HTR-8/SVneo (cell line): ENCODE measurements at places on chromosomes 5 and 9.

- DNase-seq: peak; percentile 24
Observed at GRCh38 chr9:133509179-133510083, 15.3 kb downstream of the MYMK start.

- peak; percentile 0 for DNase-seq
Observed at GRCh38 chr9:74078647-74079046, 418.5 kb upstream of the RORB start.

GRCh38 chr9:72005451-72005850, 55.0 kb downstream of the C9orf57 start:
- DNase-seq: no peak

DNA sequence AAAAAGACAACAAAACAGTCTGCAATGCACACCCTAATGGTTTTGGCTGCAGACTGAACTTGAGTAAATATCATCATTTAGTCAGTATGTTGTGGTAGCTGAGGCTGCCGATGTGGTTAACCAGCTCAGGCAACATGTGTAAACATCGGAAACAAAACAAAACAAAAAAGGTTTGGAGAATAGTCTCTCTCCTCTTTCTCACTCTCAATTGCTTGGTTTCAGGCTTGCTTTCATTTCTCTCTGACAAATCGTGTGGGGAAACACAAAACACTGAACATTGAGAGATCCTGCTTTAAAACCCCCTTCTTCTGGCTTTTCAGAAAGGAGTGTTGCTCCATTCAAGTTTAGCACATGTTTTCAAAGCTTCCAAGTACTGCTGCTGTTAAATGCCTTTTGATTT, 453.3 kb downstream of the BNC2 start:
- DNase-seq: no peak

DNA sequence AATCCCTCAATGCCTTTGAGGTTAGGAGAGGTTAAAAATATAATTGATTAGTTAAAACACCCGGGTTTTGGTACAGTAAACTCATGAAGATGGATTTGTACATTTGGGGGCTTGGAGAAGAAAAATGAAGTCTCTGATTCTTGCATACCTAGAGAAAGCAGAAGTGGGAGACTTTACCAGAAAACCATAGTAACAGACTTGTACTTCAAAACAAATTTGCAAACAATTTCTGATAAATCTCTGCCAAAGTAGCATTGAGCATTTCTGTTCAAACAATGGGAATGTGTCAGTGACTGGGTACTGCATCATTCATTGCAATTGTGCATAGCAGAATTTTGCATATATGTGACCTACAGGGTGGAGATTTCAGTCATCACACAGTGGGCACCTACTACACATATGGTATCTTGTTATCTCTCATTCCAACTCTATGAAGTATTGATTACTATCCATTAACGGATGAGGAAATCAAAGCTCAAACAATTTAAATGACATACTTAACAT, 256.9 kb downstream of the PLK2 start:
- no peak for DNase-seq

DNA sequence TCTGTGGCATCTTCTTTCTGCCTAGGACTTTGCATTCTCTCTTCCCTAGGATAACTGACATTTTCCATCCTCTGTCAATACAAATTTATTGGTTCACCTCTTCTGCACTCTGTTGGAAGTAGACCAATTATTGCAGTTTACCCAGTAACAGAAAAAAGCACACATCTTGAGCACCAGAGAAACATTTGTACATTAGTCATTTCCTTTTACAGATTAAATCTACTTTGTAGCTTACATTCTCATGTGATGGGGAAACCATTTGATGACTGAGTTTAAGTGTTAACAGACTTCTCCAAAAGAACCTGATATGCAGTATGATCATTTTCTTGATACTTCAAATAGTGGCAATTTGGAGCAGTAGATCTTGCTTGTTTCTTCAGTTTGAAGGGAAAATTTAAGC, 1098.8 kb downstream of the DTWD2 start:
- DNase-seq: peak; percentile 40

DNA sequence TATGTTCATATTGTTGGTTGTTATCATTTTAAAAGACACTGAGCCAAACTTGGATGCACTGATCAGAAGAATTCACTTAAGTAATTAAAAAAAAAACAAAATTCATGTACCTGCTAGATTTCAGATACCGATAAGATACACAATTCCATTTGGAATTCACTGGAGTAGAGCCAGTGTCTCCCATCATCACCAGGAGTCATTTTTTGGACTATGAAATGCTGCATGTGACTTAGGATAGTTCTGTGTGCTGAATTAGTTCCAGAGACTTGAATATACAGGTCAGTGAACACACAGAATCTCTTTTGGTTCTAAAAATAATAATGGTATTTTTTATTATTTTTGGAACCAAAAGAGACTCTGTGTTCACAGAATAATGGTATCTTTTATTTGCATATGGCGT, 482.6 kb upstream of the PIK3R1 start:
- no peak for DNase-seq

GRCh38 chr5:40554813-40555212, 124.9 kb upstream of the PTGER4 start:
- DNase-seq: no peak

GRCh38 chr5:159878988-159879471, 37.3 kb upstream of the ADRA1B start:
- peak; percentile 62 for DNase-seq

GRCh38 chr5:38710627-38711026, 135.2 kb upstream of the OSMR start:
- no peak for DNase-seq

DNA sequence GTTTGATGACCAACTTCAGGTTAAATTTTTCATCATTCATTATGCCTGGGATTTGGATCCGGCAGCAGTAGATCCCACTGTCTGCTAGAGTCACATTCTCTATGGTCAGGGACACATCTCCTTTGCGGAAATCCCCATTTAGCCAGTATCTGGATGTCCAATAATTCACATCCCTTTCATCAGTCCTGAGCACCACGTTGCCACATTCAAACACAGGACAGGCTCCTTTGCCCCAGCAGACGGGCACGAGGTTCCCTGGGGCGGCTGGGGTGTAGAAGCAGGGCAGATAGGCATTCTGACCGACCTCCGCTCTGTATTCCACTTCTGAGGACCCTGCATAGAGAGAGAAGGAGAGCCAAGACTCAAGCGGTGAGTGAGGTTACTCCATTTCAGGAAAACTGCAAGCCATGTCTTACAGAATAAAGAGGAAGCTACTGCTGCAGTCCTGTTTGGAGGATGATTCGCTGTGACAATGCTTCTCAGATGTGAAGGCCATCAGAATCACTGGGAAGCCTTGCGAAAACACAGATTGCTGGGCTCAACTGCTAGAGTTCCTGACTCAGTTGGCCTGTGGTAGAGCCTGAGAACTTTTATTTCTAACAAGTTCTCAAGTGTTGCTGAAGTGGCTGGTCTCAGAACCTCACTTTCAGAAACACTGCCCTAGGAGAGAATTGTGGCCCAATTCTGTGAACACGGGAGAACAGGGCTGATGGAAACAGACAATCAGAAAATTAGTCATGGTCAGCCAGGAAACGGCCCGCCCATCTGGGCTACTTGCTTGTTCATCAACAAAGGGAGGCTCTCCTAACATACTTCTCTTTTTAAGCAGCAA, 2.0 kb downstream of the HAVCR2 start:
- DNase-seq: no peak

DNA sequence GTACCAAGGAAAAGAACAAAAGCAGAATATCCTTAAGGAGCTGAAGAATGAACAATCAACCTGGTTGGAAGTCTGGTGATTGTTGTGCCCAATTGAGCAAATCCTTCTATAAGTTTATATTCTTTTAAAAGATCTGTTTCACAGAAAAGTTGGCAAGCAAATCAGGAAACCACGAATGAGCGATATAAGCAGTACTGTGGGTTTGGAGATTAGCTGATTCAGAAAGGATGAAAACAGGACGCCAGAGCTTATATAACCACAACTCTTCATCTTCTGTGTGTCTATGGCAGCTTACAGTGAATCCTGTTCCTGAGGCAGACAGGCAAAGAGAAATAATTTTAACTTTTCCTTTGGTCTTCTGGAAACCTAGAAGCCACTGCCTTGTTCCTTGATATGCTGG, 61.7 kb downstream of the SLC38A9 start:
- no peak for DNase-seq

- no peak for DNase-seq
Observed at GRCh38 chr5:169906745-169907649, 73.3 kb downstream of the INSYN2B start.

DNA sequence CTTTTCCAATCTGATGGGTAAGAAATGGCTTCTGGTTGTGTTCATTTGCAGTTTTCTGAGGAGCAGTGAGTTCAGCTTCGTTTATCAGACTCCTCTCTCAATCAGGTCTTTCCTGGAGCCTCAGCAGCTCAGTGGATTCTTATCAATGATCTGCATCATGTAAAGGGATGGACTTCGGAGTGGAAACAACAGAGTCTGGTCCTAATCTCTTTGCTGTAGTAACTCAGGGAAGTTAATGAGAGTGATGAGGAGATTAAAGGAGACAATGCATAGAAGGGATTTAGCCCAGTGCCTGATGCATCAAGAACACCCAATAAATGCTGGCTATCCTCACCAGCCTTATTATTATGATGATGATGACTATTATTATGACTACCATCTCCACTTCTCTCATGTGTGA, 47.2 kb downstream of the SMIM23 start:
- no peak for DNase-seq

GRCh38 chr5:158305861-158306260, 446.9 kb upstream of the CLINT1 start:
- no peak for DNase-seq

DNA sequence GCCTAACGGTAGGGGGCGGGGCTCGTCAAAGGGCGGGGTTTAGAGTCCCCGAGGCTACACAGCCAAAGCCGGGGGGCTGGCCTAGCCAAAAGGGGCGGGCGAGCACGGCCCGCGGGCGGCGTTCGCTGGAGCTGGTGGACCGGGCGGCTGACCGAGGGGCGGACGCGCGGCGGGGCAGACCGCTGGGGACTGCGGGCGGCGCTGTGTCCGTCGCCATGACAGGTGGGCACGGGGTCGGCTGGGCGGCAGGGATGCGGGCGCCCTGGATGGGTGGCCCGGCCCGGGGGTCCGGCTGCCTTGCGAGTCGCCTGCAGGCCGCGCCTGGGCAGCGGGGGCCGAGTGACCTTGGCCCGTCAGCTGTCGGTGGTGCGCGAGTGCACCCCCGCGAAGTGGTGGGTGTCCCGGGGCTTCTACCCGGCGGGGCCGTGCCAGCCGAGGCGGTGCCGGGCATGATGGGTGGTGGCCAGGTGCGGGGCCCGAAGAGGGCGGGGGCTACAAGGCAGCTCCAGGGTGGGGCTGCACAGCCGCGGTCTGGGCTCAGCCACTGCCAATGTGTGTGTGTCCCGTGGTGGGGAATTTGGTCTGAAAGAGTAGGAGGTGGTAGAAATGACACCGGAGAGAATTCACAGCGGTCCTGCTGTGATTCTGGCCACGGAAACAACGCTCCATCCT, at the start of gene CARD19:
TSS of gene CARD19 (plus strand) at position 87 of the 672 bp plus-strand sequence. CDS start at position 216, 129 bp downstream.
- no peak for DNase-seq

GRCh38 chr5:178486239-178486641, 104.0 kb downstream of the COL23A1 start:
- DNase-seq: no peak
